ENCODE measurements at places on chromosomes 7 and 10. TPM values are rescaled to one million over a fixed set of nuclear protein-coding genes. Genes with fewer than 3 reads are reported as not detected.

The SLC12A9 gene
- 29.9 TPM for total RNA-seq

The ZNF467 gene
- total RNA-seq: 0.73 TPM

The CDNF gene
- 3.1 TPM for total RNA-seq

The TLX1 gene
- not detected for total RNA-seq

The SPDYE1 gene
- total RNA-seq: not detected

The DNAJC2 gene
- total RNA-seq: 18.5 TPM

The PIK3AP1 gene
- total RNA-seq: not detected

The HUS1 gene
- 17.2 TPM for total RNA-seq

The ALOX5 gene
- not detected for total RNA-seq

The TMEM176A gene
- 0.33 TPM for total RNA-seq

The BLNK gene
- total RNA-seq: not detected

The SUN3 gene
- not detected for total RNA-seq

The ACTL6B gene
- not detected for total RNA-seq

The WNT8B gene
- total RNA-seq: not detected

The LIPM gene
- not detected for total RNA-seq

The NKX2-3 gene
- not detected for total RNA-seq

The ZNF107 gene
- 1.3 TPM for total RNA-seq

The MOSPD3 gene
- total RNA-seq: 7.1 TPM

The DCLRE1A gene
- 4.8 TPM for total RNA-seq

The RADIL gene
- 1.3 TPM for total RNA-seq

The C10orf143 gene
- total RNA-seq: 0.87 TPM

The SLC16A12 gene
- under 0.01 TPM for total RNA-seq

The FAM25A gene
- not detected for total RNA-seq

The CASP7 gene
- total RNA-seq: 35.6 TPM

The FAM25C gene
- not detected for total RNA-seq

The DDX56 gene
- 57.7 TPM for total RNA-seq

The SPDYE2 gene
- not detected for total RNA-seq

The ITIH2 gene
- not detected for total RNA-seq

The PDZD7 gene
- 1.6 TPM for total RNA-seq

The ASAH2B gene
- 1.3 TPM for total RNA-seq

The ARHGAP22 gene
- 70.8 TPM for total RNA-seq

The KRIT1 gene
- 72.3 TPM for total RNA-seq

The LIPN gene
- total RNA-seq: not detected

The HOXA5 gene
- total RNA-seq: 16.7 TPM

The CFAP46 gene
- total RNA-seq: 1.5 TPM

The ADAMTS14 gene
- total RNA-seq: 29.4 TPM

The MEST gene
- 23.0 TPM for total RNA-seq

The ATP6V0E2 gene
- 26.6 TPM for total RNA-seq

The SLC13A4 gene
- total RNA-seq: 1.2 TPM

The LOXL4 gene
- total RNA-seq: 78.2 TPM

The FIS1 gene
- 130 TPM for total RNA-seq

The UCMA gene
- not detected for total RNA-seq

The VWC2 gene
- total RNA-seq: not detected

The H2BK1 gene
- total RNA-seq: not detected

The YWHAG gene
- total RNA-seq: 70.0 TPM

The ZNF804B gene
- total RNA-seq: not detected

The CEP55 gene
- 3.8 TPM for total RNA-seq

The CPA1 gene
- not detected for total RNA-seq

The KCTD7 gene
- total RNA-seq: 10.9 TPM

The EPHB6 gene
- 8.8 TPM for total RNA-seq

The MBL2 gene
- total RNA-seq: not detected

The TMEM176B gene
- not detected for total RNA-seq

The DGKI gene
- total RNA-seq: 1.7 TPM
